ENCODE measurements at places on chromosomes 4 and X.

- no peak for DNase-seq
Observed at GRCh38 chr4:21469438-21470300, 478.9 kb downstream of the KCNIP4 start.

DNA sequence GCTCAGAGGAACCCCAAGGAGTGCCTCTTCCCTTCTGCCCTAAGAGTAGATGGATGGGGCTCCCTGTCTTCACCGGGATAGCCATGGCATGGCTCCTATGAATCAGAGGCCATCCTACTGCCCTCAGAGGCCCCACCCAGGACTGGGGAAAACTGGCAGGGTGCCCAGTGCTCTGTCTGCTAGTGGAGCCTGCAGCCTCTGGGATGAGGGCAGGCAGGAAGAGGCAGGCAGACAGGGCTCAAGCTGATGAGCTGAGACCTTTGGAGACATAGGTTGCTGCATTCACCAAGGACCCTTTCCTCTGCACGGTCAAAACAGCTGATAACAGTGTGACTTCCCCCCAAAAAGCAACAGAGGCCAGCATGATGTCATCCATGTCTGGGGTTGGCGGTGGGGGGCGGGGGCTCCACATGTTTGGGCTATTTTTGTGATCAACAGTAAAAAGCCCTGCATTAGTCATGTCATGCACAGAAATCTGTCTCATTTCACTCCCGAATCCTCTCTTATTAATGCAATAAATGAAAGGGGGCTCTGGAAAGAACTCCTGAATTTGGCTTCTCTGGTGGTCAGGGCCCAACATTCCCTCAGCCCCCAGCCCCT, 207.6 kb upstream of the MAMLD1 start:
- DNase-seq = no peak

- DNase-seq = no peak
Observed at GRCh38 chrX:53316860-53317237, 35.5 kb upstream of the IQSEC2 start.

DNA sequence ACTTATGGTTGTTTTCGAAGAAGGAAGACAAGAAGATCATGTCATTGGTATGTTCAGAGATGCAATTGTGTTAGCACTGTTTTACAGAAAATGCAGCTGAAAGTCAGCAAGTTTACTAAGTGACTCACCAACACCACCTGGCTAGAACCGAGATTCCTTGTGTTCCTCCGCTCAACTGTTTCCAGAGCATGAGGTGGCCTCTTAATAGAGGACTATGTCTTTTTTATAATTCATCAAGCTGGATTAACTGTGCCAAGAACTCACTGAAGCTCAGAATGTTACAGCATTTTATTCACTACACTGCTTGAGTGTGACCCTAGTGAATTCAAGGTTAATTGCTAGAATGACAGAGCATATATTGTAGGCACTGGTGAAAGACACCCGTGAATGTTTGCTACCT, 1573.5 kb upstream of the TENM3 start:
- no peak for DNase-seq

DNA sequence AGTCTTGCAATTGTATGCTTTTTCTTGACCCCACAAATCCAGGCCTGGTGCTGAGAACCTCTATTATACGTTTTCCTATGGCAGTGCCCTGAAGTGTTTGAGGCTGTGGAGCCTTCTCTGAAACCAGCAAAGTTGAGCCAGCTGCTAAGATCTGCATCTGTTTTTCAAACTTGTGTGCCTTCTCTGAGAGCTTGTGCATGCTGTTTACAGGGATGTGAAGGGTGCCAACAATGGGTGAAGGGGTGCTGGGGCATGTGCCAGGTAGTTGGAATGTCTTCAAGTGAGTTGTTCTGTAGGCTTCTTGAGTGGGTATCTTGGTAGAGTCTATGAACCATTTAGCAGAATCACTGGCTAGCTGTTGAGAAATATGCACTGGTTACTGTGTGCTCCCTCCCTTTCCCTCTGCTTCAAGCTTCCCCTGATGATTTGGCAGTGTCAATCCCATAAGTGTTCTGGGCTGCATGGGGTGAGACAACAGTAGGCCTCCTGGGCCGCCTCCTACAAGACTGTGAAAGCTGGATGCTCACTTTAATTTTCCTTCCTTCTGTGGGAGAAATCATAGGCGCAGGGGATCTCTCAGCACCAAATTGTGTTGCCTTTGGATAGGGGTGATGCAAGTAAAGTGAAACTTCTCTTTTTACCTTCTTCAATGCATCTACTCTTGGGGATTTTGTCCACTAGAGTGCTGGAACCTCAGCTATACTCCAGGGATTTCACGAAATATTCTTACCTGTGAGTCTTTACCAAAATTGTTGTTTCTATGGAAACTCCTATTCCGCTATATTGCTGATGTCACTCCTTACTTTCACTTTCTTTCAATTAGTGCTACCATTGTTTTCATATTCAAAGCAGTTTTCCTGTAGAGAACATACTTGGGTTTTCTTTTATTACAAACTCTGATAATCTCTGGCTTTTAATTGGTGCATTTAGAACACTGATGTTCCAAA, 30.0 kb downstream of the ITM2A start:
- DNase-seq = no peak

GRCh38 chrX:103002576-103002975, 61.4 kb downstream of the BEX1 start:
- no peak for DNase-seq

GRCh38 chr4:3716631-3717235, 49.5 kb upstream of the ADRA2C start:
- no peak for DNase-seq

DNA sequence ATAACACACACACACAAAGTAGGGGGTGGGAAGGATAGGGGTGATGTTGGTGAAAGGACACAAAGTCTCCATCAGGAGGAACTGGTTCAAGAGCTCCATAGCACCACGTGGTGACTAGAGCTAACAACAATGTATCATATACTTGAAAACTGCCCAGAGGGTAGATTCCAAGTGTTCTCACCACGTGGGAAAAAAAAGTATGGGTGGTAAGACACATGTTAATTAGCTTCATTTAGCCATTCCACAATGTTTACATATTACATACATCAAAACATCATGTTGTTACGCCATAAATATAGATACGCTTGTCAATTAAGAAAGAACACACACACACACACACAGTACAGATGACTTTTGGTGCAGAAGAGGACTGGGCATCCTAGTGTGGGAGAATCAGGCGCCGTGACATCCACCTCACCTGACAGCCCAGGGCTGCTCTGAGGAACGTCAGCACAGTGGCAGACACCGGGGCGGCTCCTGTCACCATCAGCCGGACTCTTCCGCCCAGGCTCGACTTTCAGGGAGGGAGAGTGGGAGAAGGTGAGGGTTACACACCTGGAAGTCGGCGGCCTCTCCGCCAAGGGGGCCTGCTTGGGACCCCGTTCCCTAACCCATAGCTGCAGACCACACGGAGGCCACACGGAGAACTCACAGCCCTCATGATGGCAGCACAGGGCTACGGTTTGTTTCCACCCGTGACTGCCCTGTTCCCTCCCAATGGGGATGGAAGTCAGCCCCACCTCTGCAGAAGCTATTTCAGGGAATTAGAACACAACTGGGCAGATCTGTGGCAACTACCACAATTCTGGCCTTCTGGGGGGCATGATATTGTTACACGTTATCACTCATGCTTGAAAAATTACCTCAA, 31.8 kb upstream of the CENPU start:
- DNase-seq = no peak

- no peak for DNase-seq
Observed at GRCh38 chrX:45232139-45232538, 31.5 kb upstream of the DIPK2B start.

GRCh38 chr4:35739308-35739707, 505.0 kb downstream of the ARAP2 start:
- DNase-seq = no peak

- no peak for DNase-seq
Observed at GRCh38 chr4:126807132-126807531, 825.6 kb upstream of the INTU start.

DNA sequence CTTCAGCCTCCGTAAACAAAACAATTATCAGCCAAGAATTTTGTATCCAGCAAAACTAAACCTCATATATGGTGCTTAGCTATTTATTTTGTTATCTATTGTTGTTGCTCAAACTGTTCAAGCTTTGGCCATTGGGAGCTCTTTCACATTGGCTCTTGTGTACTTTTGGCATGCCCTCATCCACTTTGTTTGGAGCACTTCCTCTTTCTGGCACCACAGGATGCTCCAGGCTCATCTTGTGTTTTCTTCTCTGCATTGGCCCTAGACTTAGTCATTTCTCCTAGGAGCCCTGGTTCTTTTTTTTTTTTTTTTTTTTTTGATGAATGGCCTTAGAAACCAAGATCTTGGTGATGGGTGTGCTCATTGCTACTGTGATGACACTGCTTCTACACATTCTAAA, 74.5 kb downstream of the DIPK2B start:
- no peak for DNase-seq

- DNase-seq = no peak
Observed at GRCh38 chrX:73922856-73923455, 360.0 kb downstream of the CHIC1 start.

GRCh38 chr4:156929386-156930105, 42.1 kb downstream of the PDGFC start:
- no peak for DNase-seq

DNA sequence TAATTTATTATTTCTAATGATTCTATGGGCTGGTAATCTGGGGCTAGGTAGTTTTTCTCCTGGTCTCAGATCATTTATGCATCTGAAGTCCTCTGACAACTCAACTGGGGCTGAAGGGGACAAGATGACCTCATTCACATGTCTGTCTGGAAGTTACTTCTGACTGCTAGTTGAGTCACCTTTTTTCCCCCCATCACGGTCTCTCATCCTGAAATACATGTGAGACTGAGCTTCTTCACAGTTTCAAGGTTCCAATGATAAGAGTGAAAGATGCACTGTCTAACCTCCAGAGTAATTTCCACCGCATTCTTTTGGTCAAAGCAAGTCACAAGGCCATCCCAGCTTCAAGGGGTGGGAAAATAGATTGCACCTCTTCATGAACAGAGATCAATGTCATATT, 356.7 kb upstream of the RPS6KA3 start:
- DNase-seq = no peak

DNA sequence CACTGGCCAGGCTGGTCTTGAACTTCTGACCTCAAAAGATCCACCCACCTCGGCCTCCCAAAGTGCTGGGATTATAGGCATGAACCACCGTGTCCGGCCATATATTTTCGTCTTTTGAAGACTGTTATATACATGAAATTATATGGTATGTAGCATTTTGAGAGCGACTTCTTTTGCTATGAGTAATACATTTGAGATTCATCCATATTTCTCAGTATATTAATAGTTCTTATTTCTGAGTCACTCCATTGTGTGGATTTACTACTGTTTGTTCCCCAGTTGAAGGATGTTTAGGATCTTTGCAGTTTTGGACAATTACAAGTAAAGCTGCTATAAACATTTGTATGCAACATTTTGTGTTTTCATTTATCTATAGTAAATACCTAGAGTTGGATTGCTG, 34.9 kb downstream of the GNL3L start:
- no peak for DNase-seq

DNA sequence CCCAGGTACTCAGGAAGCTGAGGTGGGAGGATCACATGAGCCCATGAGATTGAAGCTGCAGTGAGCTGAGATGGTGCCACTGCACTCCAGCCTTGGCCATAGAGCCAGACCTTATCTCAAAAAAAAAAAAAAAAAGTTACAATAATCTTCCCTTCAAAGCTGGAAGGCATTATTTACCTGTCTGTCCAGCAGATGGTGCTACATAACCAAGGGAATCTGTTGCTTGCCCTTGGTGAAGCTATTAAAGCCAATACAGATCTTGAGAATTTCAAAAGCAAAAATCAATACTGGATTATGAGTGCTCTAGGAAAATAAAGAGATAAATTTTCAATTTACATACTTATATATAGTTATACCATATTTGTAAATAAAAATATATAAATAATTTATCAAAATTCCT, 25.9 kb downstream of the PKD2 start:
- DNase-seq = peak; percentile 51

GRCh38 chrX:23478561-23478960, 143.9 kb downstream of the PTCHD1 start:
- no peak for DNase-seq

DNA sequence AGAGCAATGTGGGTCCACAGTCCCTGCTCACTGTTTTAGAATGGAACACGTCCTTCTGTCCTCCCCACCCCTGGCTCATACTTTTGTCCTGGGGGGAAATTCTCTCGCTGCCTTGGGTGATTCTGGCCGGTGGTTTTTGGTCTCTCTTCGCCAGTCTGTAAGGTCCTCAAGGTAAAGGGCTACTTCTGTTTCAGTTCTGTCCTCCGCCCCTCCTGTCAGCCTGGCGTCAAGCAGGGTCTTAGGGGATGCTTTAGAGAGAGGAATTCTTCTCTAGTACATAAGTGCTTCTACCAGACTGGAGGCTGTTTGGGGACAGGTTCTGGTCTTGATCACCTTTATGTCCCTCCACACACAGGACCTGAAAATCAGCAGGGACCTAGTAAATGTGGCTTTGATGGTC, 617 bp upstream of the MRFAP1L1 start:
- DNase-seq = no peak

DNA sequence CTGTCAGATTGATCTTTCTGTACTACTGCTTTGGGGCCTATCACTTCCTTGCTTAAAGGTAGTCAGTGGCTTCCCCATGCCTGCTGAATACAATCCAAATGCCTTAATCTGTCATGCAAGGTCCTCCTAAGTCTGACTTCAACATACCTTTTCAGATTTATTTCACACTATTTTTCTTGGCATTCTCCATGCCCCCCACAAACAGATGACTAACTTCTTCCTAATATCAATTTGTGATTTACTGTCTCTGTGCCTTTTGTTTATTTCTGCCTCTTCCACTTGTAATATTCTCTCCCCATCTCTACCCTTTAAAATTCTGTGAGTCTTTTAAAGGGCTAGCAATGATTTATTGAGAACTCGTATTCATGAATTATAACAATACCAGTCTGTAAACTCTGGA, 41.8 kb downstream of the OCRL start:
- DNase-seq = no peak

DNA sequence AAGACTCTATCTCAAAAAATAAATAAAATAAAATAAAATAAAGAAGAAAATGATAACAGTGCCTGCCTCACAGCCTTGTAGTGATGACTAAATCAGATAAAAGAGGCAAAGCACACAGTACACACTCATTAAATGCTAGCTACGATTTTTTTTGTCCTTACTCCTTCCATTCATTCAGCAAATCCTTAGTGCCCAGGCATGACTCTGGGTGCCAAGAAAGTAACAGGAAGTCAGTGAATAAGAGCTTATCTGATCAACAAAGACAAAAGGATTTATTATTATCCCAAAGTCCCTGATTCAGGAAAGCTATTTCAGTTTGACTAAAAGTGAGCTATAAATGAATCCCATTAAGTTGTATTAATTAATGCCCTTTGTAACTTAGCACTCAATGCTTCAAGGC, 92.7 kb downstream of the SH3KBP1 start:
- DNase-seq = no peak

DNA sequence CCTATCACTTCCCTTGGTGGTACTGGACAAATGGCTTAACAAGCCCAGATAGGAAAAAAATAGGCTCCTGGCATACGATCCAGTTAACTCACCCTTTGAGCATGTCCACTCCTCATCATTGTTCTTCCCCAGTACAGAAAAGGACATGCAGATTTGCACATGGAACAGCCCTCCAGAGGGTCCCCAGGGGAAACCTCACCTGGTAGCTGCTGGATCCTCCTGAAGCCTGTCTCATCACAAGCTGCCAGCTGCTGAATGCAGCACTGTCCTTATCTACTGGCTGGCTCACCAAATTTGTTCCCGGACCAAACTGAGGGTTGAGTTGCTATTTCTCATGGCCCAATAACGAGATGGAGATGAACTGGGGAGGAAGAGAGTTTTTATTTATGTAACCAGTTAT, 49.4 kb downstream of the SERTM2 start:
- no peak for DNase-seq

- peak; percentile 39 for DNase-seq
Observed at GRCh38 chr4:54687887-54688841, 30.4 kb downstream of the KIT start.

Data from germinal center (tissue), 1 donor.